ENCODE measurements at places on chromosomes 7 and 10. TPM values are rescaled to one million over a fixed set of nuclear protein-coding genes. Genes with fewer than 3 reads are reported as not detected.

DNA sequence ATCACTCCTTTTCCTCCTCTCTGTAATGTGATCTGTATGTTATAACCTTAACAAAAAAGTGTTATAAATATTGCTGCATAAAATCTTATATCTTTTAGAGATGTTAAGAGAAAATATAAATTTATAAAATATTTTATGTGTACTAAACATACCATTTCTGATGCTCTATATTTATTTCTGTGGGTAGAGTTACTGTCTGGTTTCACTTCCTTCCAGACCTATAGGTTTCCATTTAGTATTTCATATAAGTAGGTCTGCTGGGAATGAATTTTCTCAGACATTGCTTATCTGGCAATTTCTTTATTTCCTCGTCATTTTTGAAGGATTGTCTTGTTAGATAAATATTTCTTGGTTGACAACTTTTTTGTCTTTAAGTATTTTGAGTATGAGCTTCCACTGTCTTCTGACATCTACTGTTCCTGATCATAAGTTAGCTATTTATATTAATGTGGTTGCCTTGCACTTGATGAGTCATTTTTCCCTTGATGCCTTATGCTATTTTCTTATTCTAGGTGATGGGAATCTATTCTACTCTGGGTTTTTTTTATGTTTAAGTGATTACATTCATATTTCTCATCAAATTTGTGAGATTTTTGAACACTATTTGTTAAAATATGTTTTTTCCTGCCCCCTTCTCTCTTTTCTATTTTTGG is 11.2 kb upstream of the THSD7A start:
- no peak for DNase-seq

DNA sequence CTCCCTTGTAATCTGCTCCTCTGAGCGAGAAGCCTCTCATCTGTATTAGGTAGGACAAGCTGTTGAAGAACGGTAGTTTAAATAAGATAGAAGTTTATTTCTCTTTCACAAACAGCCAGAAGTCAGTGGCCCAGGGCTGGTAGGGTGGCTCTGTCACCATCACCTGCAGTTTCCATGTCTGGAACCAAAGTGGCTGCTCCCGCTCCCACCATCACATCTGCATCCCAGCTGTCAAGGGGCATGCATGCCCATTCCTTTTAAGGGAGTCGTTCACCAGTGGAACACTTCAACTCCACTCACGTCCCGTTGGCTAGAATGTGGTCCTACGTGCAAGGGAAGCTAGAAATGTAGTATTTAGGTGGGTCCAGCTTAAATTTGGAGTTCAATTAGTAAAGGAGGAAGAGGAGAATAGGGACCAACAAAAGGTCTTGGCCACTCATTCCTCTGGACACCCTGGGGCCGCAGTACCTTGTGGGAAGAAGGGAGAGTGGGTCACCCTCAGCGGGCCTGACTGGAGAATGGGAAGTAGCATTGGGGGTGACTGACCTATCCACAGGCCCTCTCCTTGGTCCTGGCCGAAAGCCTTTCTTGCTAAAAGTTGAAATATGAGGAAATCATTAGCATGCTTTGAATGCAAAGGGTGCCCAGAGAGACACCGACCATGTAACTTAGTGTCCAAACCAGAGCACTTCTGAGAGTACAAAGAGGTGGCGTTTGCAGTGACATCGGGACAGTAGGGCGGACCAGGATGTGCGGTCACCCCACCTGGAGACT is 48.0 kb downstream of the ELFN1 start:
- no peak for DNase-seq

- DNase-seq, result no peak
These were observed 3.9 kb upstream of the CFAP46 start for GRCh38 chr10:132946311-132946710.

Gene CSTF2T
- 35.8 TPM for total RNA-seq

GRCh38 chr7:38021892-38022291 is 101.5 kb downstream of the EPDR1 start:
- DNase-seq, result no peak

- no peak for DNase-seq
These were observed 42.3 kb downstream of the RHOBTB1 start for GRCh38 chr10:60901561-60902235.

DNA sequence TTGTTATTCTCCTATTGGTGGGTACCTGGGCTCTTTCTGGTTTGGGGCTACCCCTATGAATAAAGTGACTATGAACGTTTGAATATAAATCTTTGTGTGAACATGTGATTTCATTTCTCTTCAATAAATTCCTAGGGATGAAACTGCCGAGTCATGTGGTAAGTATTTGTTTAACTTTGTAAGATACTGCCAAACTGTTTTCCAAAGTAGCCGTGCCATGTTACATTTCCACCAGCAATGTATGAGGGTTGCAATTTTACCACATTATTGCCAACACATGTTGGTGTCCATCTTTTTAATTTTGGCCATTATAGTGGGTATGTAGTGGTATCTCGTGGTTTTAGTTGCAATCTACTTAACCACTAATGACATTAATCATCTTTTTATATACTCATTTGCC is 94.7 kb downstream of the ZNRF2 start:
- DNase-seq, result no peak

- DNase-seq, result no peak
These were observed 52.6 kb downstream of the FGFBP3 start for GRCh38 chr10:91856637-91857036.

Measured in activated T-cell treated with anti-CD3 and anti-CD28 coated beads, Interleukin-2, amount 50 U/mL, for 72 hours (primary cell).